Activated CD4-positive, alpha-beta T cell treated with anti-CD3 and anti-CD28 coated beads for 48 hours (primary cell): ENCODE measurements at places on chromosomes 4 and X.

GRCh38 chr4:171478181-171478580, 335.0 kb upstream of the GALNTL6 start:
- no peak for DNase-seq

- no peak for DNase-seq
Observed at GRCh38 chr4:118867311-118868067, 21.2 kb upstream of the SYNPO2 start.

DNA sequence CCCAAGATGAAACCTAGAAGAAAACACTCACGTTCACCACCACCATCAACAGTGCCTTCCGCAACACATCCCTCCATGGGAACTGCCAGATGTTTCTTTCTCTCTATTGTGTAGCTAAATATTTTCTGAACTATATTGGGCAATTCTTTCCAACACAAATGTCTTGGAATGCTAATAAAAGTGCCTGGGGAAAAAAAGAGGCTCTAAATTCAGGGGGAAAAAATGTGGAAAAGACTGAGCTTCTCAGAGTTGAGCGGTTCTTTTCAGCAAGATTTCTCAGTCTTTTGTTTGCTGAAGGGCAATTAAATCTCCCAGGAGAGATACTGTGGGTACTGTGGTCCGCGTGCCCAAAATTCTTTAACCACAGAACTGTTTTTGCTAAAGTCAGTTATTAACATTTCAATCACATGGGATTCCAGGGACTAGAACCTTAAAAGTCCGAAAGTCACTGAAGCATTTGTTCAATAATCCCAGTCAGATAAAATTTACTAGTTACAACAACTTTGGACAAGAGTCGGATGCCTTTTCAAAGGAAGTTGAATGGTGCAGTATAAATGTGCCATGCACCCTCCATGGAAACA, 51.9 kb upstream of the DHRSX start:
- no peak for DNase-seq

- DNase-seq = no peak
Observed at GRCh38 chr4:59676389-59676788, 1523.7 kb upstream of the ADGRL3 start.

DNA sequence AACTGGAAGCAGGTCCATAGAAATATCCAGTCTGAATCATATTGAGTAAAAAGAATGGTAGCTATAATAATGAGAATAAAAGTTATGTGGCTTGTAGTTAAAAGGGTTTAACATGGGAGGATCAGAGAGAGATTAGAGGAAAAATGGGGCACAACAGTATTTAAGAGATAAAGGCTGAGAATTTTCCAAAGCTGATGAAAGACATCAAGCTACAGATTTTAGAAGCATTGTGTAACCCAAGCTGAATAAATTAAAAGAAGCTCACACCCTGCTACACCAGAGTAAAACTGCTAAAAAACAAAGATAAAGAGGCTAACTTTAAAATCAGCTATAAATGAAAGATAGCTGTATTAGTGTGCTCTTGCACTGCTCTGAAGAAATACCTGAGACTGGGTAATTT, 94.2 kb downstream of the AASDH start:
- DNase-seq = no peak

DNA sequence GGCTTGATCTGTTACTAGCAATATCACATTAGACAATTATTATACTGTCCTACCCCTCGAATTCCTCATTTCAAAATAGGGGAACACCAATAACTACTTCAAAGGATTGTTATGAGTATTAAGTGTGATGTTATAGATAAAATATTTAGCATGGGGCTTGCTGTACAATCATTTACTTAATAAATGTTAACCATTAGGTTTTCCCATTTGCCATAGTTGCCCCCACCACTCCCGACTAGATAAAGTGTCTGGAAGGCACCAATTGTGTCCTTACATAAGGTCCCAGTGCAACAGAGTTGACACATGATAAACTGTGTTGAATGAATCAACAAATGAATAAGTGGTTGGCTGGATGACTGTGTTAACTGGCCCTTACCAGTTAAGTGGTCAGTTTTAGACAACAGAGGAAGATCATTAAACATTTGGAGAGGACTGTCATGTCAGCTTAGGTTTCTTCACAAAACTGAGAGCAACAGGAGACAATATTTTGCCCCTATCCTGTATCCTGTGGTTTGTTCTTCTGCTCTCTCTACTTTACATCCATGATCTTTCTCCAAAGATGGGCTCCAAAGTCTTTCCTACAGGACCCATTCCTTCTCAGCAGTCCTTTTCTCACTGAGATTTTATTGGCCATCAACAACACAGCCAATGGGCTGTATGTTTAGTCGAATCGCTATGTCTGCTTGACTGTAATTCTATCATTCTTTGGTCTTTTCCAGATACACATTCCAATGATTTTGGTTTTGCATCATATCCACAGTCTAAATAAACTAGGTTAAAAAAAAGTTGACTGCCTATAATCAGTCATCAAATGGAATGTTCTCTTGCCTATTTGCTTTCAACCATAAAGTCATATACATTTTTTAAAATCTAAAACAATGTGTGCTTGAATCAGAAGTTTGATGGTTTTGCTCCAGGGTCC, 74.4 kb downstream of the RNF150 start:
- no peak for DNase-seq

DNA sequence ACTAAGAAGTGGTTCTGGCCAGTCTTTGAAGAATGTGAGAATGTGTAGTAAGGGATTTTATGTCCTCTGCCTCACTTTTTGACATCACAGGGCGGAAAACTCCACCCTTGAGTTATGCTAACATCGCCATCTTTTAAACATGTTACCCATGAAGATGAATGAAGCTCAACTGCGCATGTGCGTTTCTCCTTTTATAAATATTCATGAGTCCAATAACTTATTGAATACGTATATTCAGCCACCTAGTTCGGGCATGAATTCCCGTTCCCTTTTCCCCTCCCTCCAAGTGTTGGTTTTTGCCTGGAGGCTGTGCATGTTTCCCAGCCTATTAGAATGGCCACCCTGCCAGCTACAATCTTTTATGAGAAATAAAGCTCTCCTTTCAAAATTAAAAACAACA, 51.7 kb upstream of the STPG2 start:
- DNase-seq = no peak

DNA sequence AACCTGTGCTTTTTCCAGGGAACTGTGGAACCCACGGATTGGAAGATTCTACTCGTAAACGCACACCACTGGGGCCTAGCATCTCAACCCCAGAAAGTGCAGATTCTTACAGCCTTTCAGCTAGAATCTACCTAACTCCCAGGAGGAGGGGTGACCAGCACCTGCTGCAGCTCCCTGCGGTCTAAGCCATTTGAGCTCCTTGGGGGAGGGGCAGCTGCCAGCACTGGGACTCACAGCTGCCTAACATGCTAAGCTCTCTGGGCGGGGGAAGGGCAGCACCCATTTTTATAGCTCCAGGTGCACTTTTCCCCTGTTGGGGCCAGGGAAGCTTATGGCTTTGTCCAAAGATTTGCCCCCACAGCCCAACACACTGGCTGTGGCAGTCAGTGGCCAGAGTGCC, 595.7 kb upstream of the EPHA5 start:
- DNase-seq = no peak

DNA sequence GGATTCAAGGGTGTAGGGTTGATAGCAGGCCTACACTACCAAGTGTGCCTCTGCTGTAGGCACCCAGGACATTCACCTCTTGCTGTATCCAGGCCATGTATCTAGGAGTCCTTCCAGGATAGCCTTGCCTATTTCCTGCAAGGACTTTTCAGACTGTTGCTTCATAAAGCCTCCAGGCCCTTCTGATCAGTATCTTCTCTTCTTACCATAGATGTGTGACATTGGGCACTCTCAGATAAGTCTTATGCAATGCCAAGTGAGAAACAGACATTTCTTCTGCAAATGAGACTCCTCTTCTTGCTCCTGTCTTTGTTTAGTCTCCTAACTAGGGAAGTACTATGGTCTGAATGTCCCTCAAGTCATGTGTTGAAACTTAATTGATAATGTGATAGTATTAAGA, 386.8 kb downstream of the ANKRD50 start:
- no peak for DNase-seq

- no peak for DNase-seq
Observed at GRCh38 chr4:183094393-183095198, 4.5 kb upstream of the WWC2 start.

DNA sequence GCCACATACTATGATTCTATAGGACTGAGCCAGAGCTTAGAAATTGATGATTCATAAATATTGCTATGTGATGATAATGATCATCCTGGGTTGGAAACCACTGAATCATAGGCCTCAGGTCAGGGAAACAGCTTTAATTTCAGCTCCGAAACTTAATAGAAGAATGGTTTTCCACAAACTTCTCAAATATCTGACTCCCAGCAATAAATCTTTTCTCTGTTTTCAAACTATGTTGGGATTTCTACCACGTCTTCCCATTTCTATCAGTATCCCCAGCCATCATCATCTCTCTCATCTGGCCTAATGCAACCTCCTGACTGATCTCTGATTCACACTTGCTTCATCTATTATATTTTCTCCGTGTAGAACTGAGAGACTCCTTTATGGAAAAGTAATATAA, 521.8 kb upstream of the AGA start:
- DNase-seq = no peak

DNA sequence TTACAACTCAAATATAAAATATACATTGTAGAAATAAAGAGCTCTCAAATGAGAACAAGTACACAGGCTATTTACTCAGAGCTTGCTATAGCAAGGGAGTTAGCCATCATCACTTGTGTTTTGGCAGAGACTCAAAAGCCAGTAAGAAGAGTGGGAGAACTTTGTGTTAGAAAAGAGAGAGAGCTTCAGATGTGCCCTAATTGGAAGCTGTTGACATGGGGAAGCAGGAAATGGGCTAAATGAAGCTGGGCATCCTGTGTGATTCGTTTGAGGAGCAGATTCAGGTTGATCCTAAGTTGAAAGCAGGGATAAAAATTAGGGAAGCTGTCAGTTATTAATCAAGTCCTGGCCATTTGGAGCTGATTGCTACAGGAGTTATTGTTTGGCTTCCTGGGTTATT, 207.4 kb upstream of the MAOA start:
- no peak for DNase-seq

DNA sequence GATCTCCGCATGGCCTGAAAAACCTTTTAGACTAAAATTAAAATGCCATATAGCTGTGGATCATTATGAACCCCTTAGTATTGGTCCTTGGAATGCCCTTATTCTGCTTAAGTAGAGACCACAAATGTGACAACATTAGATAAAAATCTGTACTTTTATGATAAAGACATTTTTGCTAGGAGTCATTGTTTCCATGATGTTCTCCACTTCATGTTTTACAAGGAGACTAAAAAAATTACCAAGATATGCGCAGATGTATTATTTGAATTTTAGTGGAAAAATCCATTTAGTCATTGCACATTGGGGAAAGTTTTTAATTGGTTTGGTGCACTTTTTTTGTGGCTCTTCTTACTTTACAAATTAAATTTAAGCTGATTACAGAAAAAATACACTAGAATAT, 85.1 kb upstream of the HPRT1 start:
- DNase-seq = no peak
